Stimulated activated CD4-positive, alpha-beta T cell treated with anti-CD3 and anti-CD28 coated beads, Interleukin-1b, Interleukin-23, amount 100 ng/mL, for 4 hours (primary cell): ENCODE measurements at places on chromosomes 1 and 21.

DNA sequence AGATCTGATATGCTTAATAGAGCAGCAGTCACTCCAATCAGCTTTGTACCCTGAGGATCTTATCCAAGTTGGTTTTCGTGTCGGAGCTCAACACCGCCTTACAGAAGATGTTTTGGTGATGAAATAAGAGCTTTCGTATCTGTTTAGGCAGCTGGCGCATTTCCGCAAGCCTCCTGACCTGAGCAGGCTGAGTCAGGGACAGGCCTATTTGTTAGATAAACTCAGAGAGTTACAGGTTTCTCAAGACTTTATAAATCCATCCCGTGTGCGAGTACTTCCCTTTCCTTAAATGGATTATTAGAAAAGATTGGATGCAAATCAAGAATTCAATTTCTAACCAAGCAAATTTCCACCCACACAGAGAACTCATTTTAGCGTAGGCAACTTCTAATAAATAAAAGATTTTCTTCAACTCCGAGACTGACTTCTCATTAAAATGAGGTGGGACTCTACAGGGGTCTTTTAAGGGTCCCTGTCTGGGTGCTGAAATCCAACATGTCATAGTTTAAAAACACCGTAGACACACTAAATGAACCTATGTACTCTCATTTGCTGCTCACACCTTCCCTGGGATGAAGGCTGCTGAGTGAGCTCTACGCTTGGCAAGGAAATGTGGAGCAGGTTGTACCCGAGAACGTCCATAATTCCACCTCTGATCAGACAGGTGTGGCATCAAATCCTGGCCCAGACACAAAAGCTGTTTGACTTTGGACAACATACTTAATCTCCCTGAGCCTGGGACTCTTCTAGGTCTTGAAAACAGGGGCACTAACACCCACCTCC, 106.9 kb upstream of the F3 start:
- DNase-seq: no peak

GRCh38 chr1:3436451-3436850, 18.0 kb upstream of the ARHGEF16 start:
- DNase-seq: no peak

DNA sequence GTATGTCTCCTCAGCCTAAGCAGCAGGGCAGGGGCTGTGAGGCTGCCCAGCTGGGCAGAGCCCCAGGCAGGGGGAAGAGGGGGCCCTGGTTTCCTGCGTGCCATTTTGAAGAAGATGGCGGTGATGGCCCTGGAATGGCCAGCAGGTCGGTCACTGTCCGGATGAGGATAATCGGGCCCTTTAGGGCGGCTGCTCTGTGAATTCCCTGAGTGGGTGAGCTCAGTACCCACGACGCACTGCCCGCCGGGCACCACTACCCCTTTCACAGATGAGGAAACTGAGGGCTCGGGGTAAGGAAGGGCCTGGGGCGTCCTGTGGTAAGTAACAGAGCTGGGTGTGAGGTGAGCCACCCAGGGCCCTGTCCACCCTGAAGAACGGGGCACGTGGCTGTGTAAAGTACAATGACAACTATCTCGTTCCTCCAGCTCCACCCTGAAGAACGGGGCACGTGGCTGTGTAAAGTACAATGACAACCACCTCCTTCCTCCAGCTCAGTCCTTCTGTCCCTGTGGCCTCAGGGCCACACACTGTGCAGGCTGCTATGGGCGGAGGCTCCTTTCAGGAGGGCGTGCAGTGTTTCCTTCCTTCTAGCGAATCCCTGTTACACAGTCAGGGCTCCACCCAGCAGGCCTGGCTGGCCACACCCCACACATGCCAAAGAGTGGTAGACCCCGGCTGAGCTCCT, 23.2 kb downstream of the ITGB2 start:
- no peak for DNase-seq

DNA sequence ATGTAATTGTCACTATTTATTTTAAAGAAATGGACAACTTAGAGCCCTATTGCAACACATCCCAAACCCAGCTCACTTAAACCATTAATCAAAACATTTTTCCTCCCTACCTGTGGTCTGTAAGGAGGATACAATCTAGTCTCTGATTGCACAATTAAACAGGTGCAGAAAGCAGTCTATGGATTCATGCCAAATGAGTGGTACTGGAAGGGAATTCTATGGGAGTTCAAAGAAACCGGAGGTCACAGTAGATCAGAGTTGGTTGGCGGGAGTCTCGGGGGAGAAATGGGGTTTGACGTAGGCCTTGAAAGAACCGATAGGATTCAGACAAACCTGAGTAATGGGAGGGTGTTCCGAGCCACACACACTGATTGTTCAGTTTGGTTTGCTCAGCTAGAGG, 314.9 kb downstream of the KIF26B start:
- DNase-seq: no peak

- DNase-seq: no peak
Measured at GRCh38 chr1:64235181-64235580, 31.8 kb downstream of the UBE2U start.

- no peak for DNase-seq
Measured at GRCh38 chr21:31911138-31911907, 38.5 kb downstream of the HUNK start.

DNA sequence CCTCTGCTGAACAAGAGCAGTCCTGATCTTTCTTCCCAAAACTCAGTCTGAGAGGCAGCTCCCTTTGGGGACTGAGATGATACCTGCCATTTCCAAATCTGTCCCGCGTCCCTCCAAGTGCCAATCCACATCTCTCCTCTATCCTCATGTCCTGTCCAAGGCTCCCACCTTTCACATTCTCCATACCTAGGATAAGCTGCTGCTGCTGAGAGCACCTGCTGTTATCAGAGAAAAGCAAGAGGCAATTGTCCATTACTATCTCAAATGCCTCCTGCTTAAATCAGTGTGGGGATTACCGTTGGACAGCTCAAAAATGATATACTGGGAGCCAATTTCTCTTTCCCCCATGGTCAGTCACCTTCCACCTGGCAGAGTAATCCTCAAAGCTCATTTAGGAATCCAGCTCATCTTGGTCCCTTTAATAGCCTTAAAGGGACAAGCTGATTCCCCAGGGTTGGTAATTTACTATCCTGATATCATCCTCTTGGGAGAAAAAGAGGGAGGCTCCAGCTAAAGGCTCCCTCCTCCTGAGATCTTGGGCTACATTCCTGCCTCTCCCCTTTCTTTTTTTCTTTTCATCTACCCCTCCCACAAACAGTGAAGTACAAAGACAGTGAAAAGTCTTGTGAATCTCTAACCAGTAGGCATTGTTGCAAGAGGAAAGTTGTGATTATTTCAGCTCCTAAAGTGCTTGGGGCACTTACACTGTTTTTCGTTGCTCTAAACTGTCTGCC, 278.1 kb upstream of the CAMK1G start:
- no peak for DNase-seq

- no peak for DNase-seq
Measured at GRCh38 chr1:240803151-240803550, 191.2 kb upstream of the GREM2 start.

DNA sequence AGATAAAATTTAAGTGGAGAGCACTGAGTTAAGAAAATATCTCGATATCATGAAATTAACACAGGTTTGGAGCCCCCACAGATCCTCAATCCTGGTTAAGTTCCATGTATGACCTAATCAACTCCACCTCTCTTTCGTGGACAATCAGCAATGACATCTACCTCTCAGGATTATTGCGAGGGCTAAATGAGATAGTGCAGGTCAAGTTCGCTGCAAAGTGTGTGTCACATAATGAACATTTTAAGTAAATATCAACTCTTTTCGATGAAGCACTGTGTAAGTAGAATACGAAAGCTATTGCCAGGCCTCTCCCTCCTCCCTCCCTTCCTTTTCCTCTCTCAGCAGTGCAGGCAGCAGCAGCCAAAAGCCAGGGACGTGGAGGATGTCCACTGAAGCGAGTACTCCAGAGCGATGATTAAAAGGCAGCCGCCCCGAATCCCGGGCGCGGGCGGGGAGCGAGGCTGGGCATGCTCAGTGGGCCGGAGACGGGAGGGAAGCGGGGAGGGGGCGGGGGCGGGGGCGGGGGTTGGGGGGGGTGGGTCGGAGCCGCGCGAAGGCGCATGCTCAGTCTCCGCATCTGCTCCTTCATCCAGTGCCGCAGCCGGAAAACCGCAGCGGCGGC, at the start of gene CAMSAP2:
Gene CAMSAP2, plus strand, starts transcription at position 567 of the 622 bp plus-strand sequence. CDS start 935 bp downstream, outside the sequence.
- peak; percentile 65 for DNase-seq

DNA sequence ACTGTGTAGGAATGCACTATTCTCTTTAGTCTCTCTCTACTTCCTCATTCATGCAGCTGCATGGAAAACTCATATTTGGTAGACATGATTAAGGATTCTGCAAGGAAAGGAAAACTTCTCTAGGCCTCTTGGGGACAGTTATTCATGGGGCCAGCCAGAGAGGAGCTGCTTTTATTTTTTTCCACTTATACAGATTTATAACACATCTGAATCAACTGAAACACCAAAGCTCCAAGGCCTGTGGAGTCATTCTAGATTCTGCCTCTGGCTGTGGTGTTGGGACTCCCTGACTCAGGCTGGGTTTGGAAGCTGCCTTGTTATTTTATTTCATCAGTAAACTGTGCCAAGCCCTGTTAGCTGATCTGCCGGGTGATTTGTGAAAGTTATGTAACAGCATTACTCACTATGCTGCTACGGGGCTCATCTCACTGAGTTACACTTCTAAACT, 83.9 kb upstream of the EDEM3 start:
- no peak for DNase-seq

DNA sequence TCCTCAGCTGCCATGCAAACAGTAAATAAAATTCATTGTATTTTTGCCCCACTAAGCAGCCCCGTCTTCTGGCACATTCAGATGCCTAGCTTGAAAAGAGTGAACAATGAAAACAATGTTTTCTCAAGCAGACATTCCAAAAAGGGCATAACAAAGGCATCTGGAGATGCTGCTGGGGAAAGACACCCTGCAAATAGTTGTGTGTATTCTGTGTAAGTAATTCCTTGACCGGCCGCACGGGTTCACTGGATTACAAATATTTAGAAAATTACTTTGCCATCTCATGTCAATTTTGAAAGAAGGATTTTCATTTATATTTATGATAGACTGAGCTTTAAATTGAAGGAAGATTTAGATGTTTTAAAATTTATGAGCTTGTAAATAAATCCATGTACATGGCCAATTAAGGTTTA, 142.2 kb downstream of the SLC45A1 start:
- DNase-seq: no peak

DNA sequence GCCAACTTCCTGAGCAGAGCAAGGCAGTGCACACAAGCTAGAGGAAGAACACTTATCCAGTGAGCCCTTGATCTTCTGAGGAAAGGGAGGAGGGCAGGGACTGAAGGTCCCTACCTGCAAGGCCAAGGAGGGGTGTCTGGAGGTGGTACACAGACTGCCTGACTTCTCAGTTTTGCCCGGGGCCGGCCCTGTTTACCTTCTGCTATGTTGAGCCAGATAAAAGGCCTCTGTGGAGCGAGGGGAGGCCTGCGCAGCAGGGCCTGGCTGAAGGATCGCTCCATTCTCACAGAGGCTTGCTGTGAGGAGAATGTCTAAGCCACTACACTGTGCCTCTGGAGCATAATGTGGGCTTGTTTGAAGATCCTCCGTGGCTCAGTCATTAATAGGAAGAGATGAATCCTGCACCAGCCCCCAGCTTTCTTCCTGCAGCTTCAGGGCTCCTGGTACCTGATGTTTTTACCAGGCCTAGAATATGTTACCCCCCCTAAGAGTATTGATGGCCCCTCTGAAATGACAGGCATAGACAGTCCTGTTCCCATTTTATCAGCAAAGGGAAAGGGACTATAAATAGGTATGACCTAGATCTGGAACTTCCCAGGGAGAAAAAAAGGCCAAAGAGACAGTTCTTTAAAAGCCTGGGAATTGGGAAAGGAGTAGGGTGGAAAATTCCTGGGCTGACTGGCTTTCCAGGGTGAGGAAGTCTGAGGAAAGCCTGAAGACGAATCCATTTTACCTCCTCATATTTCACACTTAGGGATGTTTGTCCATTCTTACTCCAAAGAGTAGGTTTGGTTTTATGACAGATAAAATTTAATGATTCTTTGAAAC, 4.7 kb downstream of the POGK start:
- no peak for DNase-seq

- DNase-seq: no peak
Measured at GRCh38 chr1:167227934-167228378, 7.3 kb downstream of the POU2F1 start.

GRCh38 chr21:41711416-41712007, 55.3 kb downstream of the RIPK4 start:
- no peak for DNase-seq

DNA sequence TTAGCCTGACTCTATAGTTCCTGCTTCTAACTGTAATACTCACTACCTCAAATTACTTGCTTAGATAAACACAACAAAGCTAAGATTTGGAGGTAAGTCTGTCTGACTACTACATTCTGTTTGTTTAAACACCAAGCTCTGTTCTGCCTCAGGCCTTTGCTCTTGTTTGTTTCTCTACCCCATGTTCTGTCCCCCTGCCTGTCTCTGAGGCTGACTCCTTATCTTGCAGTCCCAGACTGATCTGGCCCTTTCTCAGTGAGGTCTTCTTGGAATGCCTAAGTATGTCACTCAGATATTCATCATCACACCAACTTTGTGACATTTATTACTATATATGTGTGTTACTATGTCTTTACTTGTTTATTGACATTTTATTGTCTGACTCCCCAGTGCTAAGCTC, 425.5 kb downstream of the LMO4 start:
- no peak for DNase-seq

GRCh38 chr1:15507278-15507677, 16.7 kb downstream of the CASP9 start:
- no peak for DNase-seq

DNA sequence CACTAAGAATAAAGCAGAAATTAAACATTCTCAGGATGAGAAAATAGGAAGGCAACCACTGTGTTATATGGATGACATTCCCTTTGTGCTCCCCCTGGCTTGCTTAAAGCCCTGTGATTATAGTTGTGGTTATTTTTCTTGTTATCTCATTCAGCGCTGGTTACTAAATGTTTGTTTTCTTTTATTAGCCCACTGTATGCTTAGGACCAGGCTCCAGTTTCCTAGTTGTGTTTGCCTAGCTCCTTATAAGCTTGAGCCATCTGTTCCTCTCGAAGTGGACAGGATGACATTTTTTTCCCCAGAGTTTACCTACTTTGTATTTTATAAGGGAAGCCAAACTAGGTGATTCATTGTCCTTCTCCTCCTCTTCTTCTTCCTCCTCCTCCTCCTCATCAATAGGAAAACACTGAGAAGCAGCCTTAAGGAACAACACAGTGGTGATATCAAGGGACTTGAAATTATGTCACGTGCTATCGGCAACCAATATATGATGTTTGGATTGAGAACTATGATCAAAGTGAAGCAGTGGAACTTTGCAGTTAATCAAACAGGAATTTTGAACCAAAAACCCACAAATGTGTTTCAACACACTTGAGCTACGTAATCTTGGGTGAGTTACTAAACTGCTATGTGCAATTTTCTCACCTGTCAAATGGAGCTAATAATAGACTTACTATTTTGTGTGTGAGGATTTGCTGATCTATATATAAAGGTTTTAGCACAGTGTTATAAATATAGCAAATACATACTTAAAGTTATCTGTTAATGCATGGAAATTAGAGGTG, 35.1 kb upstream of the RGS7 start:
- no peak for DNase-seq

GRCh38 chr1:64483731-64484414, 13.9 kb downstream of the CACHD1 start:
- no peak for DNase-seq
